ENCODE measurements at places on chromosomes 7 and 10. TPM values are rescaled to one million over a fixed set of nuclear protein-coding genes. Genes with fewer than 3 reads are reported as not detected.

PAX4 gene
- total RNA-seq: not detected

IDI2 gene
- total RNA-seq: not detected

ADAMTS14 gene
- total RNA-seq: 5.5 TPM

CDC123 gene
- 165 TPM for total RNA-seq

EPHB6 gene
- total RNA-seq: 2.6 TPM

MSMB gene
- not detected for total RNA-seq

IDI1 gene
- total RNA-seq: 124 TPM

LRGUK gene
- total RNA-seq: 0.18 TPM

FGL2 gene
- 58.2 TPM for total RNA-seq

FUOM gene
- 15.5 TPM for total RNA-seq

SPDYE5 gene
- not detected for total RNA-seq

CTNNA3 gene
- total RNA-seq: not detected

CCL26 gene
- total RNA-seq: 4.8 TPM

NEBL gene
- under 0.01 TPM for total RNA-seq

Measured in smooth muscle cell of bladder (primary cell).